ENCODE measurements at places on chromosomes 6 and 20.

DNA sequence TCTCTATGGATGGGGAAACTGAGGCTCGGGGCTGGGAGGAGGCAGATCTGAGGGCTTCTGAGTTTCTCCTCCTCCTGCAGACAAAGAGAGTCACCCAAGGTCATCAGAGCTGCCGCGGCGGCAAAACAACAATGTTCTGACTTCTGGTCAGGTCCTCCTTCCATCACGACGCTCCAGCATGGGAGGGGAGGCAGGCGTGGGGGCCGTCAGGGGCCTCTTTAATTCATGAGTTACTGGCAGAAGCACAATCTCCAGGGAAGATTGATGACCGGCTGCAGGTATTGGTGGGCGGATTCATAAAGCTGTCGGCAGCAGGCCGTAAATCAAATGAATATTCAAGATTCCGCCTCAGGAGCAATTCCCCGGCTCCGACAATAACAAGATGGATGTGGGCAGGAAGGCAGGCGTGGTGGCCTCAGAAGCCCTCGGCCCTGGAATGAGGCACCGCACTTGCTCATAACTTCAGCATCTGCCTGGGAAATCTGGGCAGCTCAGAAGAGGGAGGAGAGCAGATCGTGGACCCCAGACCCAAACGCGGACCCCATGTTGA is 19.1 kb downstream of the PCK1 start:
- DNase-seq = no peak

GRCh38 chr6:11463398-11463780 is 74.2 kb upstream of the TMEM170B start:
- DNase-seq = no peak

DNA sequence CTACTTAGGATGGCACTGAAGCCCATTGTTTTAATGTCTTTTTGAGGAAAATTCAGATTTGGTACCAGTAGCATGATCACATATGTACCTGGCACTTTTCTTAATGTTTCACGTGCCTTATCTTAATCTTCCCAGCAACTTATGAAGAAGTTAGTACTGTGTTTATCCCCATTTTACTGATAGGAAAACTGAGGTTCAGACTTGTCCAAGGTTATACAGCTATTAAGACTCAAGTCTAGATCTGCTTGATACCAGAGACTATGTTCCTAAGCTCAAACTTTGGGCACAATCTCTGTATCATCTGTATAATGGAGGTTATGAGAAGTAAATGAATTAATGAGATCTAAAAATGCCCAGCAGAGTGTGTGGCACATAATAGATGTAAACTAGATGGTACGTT is 179.7 kb upstream of the SUPT3H start:
- no peak for DNase-seq

- peak; percentile 23 for DNase-seq
Measured at GRCh38 chr6:42745083-42745639, 742 bp downstream of the TBCC start.

GRCh38 chr20:50020288-50020687 is 37.5 kb downstream of the SNAI1 start:
- peak; percentile 38 for DNase-seq

- peak; percentile 75 for DNase-seq
Measured at GRCh38 chr6:63565727-63566596, 6.3 kb upstream of the LOC128125822 start.

- peak; percentile 48 for DNase-seq
Measured at GRCh38 chr20:31608251-31608945, 3.3 kb downstream of the ID1 start.

GRCh38 chr6:2524090-2524489 is 226.6 kb downstream of the MYLK4 start:
- no peak for DNase-seq

DNA sequence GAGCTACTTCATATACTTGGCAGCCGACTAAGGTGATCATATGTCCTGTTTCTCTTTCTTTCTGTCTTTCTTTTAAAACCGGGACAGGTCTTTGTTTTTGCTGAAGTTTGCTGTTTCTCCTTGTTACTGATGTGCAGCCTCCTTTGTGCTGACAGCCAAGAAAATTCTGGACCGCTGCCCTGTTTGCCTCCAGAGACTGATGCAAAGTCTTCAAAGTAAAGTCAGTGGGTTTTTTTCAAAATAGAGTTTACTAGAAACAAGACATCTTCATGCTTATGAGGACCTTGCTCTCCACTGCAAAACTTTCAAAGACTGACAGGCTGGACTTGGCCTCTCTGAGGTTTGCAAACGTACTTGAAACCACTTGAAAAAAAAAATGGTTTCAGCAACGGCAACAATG is 510.5 kb upstream of the MAP3K7 start:
- DNase-seq = no peak

DNA sequence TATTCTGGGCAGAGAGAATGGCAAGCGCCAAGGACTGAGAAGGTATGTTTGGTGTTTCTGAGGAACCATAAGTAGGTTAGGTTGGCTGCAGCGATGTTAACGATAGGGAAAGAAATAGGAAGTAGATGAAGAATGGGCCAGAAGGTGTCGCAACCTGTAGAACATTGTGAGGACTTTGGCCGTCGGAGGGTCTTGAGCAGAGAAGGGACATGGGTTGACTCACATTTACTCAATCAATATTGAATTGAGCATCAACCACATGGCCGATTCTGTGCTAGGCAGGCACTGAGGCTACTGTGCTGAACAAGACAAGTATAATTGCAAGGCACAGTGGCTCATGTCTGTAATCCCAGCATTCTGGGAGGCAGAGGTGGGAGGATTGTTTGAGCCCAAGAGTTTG is 26.8 kb upstream of the RPN2 start:
- DNase-seq = no peak

DNA sequence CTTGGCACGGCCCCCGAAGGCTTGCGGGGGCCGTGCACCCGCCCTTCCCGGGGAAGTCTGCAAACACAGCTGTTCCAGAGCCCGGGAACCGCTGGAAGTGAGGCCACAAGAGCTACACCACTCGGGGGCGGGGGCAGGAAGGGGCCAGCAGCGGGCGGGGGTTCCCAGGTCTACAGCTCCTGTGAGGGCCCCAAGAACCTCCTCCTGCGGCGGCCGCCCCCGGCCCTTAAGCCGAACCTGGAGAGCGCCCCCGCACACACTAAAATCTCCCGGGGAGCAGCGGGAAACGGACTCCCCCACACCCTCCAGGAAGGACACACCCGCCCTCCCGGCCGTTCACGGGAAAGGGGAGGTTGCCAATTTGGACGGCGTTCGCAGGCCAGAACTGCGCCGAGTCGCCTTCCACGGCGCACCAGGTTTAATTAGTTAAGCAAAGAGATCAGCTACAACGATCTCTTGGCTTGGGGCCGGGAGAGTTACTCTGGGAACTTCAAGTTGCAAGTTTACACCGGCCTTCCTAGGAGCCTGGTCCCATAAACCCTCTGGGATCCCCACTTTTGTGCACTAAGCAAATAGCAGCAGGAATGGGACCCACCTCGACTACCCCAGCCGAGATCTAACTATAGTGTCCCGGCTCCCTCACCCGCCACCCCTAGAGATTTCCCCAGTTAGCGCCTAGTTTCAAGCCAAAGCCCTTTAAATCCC is 1.7 kb downstream of the JAG1 start:
- DNase-seq = peak; percentile 46

DNA sequence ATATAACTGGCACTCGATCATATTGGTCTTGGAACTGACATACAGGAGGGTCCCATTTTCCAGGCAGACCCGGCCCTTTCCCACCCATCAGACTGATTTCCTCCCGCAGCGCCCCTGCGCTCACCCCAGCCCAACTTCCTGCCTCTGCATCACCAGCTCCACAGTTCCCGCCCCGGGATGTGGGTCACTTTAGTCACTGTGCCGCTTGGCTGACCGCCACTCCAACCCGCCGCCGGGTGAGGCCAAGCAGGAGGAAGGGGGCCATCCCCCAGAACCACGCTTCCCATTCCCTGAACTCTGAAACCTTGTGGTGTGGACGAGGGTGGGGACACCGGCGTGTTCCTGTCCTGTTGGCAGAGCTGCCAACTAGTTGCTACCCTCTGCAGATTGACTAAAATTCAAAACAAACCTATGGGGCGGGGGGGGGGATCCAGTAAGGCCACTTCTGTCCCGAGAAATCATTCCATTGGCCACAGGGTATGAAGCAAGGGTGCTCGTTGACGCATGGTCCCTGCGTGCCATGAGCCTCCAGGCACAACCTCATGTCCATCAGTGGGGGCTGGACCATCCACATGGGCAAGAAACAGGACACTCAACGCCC is 12.3 kb downstream of the TGM2 start:
- DNase-seq = peak; percentile 73

- DNase-seq = no peak
Measured at GRCh38 chr20:62359043-62359490, 8.0 kb downstream of the LAMA5 start.

GRCh38 chr6:151005164-151005563 is 139.7 kb downstream of the MTHFD1L start:
- DNase-seq = no peak

DNA sequence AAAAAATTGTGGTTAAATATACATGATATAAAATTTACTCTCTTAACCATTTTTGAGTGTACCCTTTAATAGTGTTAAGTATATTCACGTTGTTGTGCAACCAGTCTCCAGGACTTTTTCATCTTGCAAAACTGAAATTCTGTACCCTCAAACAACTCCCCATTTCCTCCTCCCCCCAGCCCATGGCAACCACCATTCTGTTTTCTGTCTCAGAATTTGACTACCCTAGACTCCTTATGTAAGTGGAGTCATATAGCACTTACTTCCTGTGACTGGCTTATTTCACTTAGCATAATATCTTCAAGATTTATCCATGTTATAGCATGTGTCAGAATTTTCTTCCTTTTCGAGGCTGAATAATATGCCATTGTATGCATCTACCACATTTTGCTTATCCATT is 5.1 kb downstream of the VPS16 start:
- DNase-seq = no peak

DNA sequence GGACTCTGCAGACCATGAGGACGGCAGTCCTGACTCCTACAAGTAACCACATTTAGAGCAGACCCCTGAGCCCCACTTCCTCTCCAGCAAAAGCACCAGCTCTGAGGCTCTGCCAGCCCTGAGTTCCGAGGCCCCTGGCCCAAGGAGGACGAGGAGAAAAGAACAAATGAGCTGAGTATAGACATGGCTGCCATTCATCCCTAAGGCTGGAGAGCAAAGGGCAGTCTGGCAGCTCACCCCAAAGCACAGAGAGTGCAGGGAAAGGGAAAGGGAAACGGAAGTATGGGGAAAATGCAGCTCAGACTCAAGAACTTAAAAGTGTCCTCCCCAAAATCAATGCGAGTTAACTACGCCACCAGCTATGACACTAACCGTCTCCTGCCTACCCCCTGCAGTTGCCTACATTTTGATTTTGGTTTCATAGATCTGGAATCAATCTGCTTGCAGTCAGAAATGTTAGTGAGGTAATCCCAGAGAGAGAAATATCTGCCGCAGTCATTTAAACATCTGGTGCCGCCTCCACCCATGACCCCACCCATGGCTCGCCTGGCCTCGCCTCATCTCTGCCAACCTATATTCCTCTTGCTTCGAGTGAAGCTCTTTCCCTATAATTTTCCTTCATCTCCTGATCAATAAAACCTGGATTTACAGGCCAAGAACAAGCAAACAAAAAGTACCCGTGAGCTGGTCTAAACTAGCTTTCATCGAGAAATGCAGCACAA is 49.6 kb upstream of the AFDN start:
- no peak for DNase-seq

- no peak for DNase-seq
Measured at GRCh38 chr20:34375977-34376430, 12.9 kb downstream of the ITCH start.

GRCh38 chr20:63861365-63861934 is at the start of gene ABHD16B:
Gene ABHD16B (plus strand): TSS chr20:63861498. CDS start chr20:63861541, 43 bp downstream.
- no peak for DNase-seq

DNA sequence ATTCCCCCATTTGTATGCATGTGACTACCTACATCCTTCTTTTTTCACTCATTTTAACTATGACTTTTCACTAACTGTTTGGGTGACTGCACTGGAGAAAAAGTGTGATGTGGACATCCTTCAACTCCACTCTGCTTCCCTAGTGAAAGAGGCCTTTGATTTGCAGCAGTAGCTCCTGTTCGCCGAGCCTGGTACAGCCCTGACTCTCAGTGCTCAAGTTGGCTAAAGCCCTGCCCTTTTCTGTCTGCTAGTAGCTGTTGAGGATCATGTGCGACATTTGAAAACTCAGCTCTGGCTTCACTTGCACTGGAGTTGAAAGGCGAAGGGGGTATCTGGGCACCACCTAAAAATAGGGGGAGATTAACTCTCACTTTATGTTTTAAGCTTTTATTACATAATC is 42.1 kb downstream of the DAAM2 start:
- no peak for DNase-seq

DNA sequence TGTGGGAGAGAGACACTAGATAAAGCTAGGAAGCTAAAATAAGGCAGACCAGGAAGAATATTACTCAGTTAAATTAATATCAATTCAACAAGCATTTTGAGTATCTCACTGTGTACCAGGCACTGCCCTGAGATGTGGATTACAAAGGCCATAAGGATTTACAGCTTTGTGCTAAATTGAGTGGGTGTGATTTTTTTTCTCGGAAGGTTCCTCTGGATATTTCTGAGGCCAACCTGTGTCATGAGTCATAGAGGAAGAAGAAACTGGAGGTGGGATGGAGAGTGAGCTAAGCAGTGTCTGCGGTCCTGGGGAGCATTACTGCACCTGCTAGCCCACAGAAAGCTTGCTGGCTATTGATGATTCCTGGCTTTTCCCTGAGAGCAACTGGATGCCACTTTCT is 135.2 kb downstream of the RFPL4B start:
- DNase-seq = no peak

DNA sequence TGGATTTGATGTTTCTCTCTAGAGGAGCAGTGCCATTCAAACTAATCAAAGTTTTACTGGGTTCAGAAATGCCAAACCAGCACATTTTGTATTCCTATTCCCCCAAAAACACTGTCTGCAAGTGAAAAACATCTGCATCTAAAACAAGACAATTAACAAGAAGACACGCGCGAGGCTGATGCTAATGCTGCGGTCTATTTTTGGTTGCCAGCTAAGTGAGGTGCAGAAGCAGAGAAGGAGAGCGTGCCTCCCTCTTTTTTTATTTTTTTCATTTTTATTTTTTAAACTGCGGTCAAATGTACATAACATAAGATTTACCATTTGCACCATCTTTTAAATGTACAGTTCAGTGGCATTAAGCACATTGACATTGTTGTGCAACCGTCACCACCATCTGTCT is 641.1 kb downstream of the DHX35 start:
- DNase-seq = no peak

DNA sequence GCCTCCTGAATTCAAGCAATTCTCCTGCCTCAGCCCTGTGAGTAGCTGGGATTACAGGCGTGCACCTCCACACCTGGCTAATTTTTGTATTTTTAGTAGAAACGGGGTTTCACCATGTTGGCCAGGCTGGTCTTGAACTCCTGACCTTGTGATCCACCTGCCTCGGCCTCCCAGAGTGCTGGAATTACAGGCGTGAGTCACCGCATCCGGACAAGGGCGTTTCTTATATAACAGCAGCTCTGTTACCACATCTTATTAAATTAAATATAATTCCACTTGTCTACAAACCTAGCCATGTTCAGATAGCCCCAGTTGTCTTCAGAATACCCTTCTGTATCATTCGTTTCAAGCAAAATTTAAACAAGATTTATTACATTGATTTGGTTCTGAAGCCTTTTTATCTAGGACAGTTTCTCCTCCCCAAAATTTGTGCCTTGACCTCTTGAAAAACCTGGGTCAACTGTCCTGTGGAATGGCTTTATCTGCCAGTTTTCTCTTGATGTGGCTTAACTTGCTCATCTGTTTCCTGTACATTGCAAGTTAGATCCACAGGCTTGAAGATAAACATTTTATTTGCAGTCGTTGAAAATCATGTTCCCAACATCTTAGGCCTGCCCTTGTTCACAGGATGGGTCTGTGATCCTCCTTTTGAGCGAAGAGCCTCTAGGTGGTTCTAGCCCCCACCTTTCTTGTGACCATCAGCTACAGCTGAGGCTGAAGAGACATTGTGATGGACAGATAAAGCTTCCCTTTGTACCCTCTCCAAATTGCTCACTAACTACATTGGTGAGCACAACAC is 132.2 kb downstream of the ARID1B start:
- DNase-seq = no peak
